GM03348 (cell line): ENCODE measurements at places on chromosomes 4 and X.

DNA sequence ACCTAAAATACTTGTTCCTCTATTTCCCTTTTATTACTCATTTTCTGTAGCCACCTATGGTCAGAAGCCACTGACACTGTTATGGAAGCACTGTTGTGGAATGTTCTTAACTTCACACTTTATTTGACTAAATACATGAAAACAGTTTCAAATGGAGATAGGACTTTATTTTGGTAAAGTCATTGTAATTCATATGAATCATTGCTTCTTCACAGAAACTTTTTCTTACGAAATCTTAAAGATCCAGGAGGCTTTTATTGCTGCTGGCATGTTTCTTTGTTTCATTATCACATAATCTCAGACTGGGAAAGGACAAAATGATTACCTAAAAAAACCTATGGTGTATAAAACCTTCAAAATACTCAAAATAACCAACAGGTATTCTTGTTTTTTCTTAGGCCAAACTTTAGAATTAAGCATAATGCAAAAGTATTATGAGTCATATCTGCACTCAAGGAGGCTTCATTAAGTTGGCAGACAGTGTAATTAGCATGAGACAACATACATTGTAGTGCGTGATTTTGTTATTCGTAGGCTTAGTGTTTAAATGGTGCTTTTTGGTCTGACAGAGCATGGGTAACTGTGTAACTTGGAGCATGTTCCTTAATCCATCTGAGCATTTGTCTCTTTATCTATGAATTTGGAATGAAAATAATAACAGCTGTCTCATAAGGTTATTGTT lies 58.0 kb downstream of the SH3BGRL start:
- peak; percentile 7 for DNase-seq

GRCh38 chrX:45771560-45772340 lies 571.1 kb upstream of the DIPK2B start:
- DNase-seq, result peak; percentile 9

DNA sequence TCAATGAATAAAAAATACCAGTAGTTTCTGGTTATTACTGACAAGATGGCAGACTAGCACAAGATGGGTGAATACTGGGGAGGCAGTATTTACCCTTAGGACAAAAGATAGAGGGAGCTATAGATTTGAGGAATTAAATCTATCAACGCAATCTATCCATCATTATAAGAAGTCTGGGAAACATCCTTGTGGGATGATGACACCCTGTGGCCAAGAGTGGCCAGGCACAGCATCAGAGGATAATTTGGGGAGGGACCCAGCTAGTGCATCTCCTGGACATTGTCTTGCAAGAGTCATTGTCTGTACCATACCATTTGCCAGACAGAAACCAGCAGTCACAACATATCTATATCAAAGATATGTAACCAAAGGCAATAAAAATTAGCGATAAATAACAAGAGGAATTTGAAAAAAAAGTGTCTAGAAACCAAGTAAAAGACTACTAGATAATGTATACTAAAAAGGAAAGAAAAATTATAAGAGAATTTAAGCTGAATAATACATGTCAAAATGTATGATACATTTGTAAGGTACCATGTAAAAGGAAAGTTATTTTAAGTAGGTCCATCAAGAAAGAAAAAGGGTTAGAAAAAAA lies 22.9 kb downstream of the KCTD8 start:
- DNase-seq, result no peak

GRCh38 chrX:19718642-19719041 lies 168.8 kb downstream of the SH3KBP1 start:
- DNase-seq, result no peak

GRCh38 chrX:99248180-99248579 lies 1161.9 kb downstream of the PCDH19 start:
- no peak for DNase-seq

- peak; percentile 29 for DNase-seq
These were observed 172.2 kb upstream of the CXCL13 start for GRCh38 chr4:77433418-77433733.

GRCh38 chr4:828641-829271 lies 2.8 kb upstream of the CPLX1 start:
- peak; percentile 57 for DNase-seq

DNA sequence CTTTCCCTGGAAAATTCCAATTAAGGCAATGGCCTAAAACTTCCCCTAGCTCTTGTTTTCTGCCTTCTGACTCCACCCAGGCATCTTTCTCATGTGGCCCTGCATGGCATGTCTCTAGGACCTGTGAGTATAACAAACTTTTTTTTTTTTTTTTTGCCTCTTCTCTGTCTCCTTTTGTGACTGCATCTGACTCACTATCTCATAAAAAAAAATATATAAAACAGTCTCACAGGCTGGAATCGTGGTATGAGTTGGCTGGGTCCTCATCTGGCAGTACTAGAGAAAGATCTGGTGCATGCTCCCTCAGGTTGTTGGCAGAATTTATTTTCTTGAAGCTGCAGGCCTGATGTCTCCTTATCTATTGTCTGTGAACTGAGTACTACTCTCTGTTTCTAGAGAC lies 313.9 kb downstream of the TECRL start:
- DNase-seq, result no peak

DNA sequence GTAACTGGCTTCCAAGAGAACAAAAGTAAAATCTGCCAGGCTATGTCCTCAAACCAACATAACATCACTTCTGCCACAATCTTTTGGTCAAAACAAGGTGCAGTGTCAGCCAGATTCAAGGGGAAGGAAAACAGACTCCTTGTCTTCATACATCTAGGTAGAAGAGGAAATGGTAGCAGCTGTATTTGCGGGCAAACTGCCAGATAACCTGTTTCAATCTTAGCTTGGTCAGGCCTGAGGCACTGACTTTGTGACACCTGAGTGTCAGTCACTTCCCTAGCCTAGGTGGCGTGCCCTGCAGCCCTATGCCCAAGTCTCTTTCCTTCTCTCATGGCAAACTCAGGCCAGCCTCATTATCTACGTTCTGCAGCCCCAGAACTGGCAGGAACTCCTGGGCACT lies 146.2 kb upstream of the JADE1 start:
- no peak for DNase-seq
